ENCODE measurements at places on chromosomes 5 and 9.

DNA sequence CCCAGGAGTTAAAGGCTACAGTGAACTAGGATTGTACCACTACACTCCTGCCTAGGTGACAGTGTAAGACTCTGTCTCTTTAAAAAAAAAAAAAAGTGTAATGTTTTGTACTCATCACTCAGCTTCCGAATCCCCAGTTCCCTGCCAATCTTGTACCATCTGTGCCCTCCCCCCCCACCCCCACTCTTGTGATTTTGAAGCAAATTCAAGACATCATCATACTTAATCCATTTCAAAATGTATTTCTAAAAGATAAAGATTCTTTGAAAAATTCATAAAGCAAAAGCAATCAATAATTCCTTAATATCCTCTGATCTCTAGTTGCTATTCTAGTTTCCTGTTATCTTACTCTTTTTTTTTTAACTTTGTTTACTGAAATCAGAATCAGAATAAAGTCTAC is 34.9 kb upstream of the HMCN2 start:
- no peak for DNase-seq

GRCh38 chr5:26894719-26895263 is 143.6 kb downstream of the CDH9 start:
- DNase-seq, result no peak

DNA sequence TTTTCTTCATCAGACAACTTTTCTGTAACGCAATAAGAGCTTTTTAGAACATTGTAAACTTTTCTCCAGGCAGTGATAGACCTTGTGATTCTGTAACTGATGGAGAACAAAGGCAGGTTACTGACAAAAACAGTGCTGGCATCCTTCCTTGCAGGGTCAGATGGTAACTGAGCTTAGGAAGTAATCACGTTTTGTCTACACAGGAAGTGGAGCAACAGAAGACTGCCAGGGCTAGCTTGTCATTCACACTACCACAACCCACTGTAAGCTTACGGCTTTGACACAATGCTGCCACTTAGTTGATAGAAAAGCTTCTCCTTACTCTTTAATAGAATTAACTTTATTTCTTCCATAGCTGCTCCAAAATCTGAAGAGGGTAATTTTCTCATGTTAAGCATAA is 46.8 kb downstream of the FBN2 start:
- DNase-seq, result no peak

GRCh38 chr9:130426883-130427282 is 17.9 kb upstream of the ASS1 start:
- no peak for DNase-seq

DNA sequence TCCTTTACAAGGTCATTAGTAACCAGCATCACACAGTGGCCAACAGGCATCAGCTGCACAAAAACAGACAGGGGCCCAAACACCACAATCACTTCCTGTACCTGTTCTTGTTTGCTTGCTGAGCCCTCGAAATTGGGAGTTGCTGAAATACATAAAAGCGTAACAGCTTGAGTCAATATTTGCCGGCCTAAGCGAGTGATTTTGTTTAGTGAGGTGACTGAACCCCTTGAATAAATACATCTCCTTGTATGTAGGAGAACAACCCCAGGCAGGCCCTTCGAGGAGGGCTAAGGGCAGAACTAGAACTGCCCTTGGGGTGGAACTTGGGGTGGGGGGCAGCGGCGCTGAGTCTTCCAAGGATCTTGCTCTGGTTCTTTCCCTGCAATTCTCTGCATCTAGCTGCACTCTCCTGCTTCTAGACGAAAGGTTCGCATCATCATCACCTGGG is 502.5 kb downstream of the RASEF start:
- DNase-seq, result no peak

- no peak for DNase-seq
Measured at GRCh38 chr9:126860757-126861466, 473 bp downstream of the ZBTB34 start.

DNA sequence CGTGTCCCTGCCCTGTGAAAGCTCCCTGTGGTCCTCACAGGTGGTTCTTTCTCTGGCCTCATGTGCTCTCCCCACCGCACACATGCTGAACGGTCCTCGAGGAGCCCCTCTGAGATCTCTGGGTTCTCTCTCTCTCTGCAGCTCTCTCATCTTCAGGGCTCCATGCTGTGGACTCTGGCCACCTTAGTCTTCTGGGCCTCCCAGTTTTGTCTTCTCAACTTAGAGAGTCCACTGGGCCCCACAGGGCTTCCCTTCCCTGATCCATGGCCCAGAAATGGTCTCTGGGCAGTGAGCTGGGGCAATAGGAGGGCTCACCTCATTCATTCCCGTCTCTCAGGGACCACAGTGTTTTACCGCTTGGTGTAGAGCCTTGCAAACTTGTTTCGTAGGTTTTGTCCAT is 26.4 kb downstream of the FGD3 start:
- no peak for DNase-seq

GRCh38 chr9:37340961-37341360 is 81.5 kb upstream of the GRHPR start:
- DNase-seq, result no peak

DNA sequence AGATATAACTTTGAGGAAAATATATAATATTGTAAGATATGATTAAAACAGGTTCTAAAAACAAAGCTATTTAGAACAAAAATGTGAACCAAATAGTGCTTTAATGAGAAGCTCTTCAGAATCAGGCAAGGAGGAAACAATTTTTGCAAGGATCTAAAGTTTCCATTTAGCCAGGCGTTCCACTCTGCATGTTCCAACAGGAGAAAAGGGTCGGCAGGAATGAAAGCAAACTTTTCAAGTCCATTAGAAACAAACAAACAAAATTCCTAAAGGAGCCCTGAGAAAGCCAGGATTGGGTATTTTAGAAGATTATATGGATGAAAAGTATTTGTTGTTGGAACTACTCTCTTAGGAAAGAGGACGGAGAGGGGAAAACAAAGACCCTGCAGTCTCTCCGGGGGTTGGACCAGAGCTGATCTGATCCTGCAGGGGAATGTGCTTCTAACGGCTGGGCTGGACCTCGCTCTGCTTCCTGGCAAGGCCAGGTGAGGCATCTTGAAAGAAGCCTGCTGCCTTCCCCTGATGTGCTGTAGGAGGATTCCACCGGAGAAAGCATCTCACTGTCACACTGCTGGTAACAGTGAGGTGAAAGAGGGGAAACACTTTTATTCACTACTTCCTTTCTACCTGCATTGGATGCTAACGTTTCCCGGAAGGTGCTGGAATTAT is 94.6 kb downstream of the PRRT1B start:
- DNase-seq, result no peak

DNA sequence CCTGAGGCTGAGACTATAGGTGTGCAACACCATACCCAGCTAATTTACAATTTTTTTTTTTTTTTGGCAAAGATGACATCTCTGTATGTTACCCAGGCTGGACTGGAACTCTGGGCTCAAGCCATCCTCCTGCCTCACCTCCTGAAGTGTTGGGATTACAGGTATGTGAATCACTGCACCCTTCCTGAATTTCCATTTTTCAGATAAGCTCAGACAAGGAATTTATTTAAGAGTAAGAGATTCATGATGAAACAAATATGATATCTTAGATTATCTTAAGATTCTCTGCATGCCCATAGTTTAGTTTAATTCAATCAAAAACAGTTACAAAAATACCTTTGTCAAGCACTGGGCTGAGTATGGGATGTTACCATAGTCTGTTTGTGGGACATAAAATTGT is 128.4 kb upstream of the BASP1 start:
- no peak for DNase-seq

GRCh38 chr9:133709015-133709611 is 29.0 kb downstream of the SARDH start:
- DNase-seq, result no peak

- no peak for DNase-seq
Measured at GRCh38 chr5:132224716-132225115, 2.9 kb downstream of the P4HA2 start.

DNA sequence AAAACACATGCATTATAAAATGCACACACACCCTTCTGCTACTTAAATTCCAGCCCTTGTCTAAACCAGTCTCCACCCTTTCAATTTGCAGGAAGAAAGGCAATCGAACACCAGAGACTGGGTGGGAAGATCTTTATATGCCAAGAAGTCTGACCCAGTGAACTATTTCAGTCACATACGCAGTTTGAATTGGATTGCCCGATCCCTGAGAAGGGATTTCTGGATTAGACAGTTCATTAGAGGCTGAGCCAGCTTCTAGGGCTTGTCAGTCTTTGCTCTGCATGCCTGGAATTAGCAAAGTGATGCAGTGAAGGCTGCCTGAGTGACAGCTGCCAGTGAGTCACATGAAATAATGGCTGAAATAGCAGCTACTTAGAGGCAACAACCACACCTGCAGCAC is 159.9 kb downstream of the PPP2R2B start:
- DNase-seq, result no peak

GRCh38 chr9:126502417-126503332 is 111.1 kb upstream of the LMX1B start:
- no peak for DNase-seq

- DNase-seq, result no peak
Measured at GRCh38 chr9:31394015-31394473, 990.4 kb upstream of the ACO1 start.

GRCh38 chr9:78921341-78921740 is 624.4 kb downstream of the PSAT1 start:
- no peak for DNase-seq

DNA sequence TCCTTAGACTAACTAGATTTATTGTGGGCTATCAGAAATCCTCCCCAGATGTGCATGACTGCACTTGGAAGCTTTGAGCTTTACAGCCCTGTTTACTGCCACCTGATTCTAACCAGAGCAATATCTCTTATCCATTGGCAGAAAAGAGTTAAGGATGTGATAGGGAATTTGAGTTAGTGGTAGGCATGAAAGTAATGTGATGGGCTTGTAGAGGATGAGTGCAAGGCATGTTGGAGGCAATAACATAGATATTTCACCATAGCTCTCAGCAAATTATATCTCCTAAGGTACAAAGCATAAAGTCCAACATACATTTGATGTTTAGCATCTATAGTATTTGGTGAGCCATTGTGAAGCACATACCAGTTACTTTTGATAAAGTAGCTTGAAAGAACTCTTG is 103.8 kb downstream of the INVS start:
- no peak for DNase-seq

- DNase-seq, result no peak
Measured at GRCh38 chr5:178386336-178386931, 153.8 kb upstream of the PHYKPL start.

- no peak for DNase-seq
Measured at GRCh38 chr5:143717400-143717799, 94.6 kb upstream of the HMHB1 start.

- DNase-seq, result no peak
Measured at GRCh38 chr5:94442991-94443390, 175.4 kb downstream of the KIAA0825 start.

GRCh38 chr9:89886281-89886700 is 281.5 kb downstream of the GADD45G start:
- no peak for DNase-seq

- DNase-seq, result no peak
Measured at GRCh38 chr5:145780982-145781381, 54.2 kb downstream of the PRELID2 start.

- DNase-seq, result no peak
Measured at GRCh38 chr9:111399772-111400563, 69.9 kb upstream of the OR2K2 start.

DNA sequence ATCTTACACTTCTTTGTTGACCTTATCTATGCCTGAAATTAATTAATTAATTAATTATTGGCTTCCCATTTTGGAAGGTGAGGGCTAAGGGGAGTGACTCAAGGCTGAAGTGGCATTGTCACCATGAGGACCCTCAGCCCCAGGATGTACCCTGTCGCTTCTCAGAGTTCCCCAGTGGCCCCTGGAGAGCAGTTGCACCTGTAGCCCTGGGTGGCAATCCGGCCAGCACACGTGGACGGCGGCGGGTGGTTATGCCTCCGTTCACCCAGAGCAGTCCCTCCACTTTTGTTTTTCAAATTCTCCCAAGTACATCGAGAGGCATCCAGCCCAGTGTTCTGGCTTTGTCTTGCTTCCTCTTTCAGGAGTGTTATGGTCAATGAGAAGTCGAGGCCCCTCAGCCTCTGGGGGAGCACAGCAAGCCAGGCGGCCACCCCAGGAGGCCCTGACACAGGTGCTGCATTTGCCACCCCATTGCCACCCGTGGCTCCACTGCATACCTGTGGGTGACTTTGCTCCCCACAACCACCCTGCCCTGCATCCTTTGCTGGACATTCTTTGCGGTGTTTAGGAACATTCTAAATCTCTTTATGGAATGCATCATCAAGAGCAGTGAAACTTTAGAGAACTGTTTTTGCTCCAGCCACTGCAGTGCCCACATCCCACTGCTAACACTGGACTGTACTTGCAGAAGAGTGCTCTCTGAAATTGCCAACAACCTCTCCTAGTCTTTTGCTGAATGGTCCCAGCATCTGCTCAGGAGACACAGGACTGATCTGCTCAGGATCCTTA is 11.5 kb upstream of the IRX2 start:
- no peak for DNase-seq

- DNase-seq, result no peak
Measured at GRCh38 chr9:112162621-112163413, 12.3 kb downstream of the SUSD1 start.

- no peak for DNase-seq
Measured at GRCh38 chr9:114083666-114084065, 5.6 kb upstream of the AMBP start.

DNA sequence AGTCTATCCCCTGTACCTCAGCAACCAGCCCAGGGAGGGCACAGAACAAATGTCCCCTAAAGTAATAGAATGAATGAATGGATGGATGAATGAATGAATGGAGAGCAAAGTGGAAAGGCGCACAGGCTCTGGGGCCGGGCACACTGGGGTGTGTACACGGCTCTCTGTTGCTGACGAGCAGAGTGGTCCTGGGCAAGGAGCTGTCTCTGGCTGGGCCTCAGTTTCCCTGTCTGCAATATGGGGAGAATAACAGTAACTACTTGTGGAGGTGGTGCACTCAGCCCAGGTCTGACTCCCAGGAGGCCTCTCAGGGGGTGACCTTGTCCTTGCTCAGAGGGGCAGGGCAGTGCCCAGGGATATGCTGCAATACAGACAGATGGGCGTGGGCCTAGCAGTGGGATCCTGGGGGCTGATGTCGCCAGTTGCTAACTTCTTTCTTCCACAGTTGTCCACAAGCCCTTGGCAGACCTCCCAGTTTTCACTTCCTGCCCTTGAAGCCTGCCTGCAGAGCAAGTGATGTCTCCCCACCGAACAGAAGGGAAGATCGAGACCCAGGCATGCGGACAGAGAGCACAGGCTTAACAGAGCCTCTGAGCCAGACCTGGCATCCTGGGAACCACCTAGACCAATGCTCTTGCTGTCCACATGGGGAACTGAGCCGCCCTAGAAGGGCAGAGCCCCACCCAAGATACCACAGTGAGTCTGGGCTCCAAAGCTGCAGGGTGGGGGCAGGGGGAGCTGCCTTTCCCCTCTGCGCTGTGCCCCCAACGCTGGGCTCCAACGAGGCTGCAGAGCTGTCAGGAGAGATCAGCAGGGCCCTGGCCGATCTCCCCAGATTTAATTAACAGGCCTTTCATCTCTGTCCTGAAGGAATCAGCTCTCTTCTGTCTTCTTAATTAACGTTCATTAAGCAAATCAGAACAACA is 13.6 kb upstream of the LAMC3 start:
- no peak for DNase-seq

- no peak for DNase-seq
Measured at GRCh38 chr5:84725946-84726570, 341.4 kb upstream of the EDIL3 start.

Data from activated T-helper 9 cell treated with anti-CD3 and anti-CD28 coated beads, Interleukin-2, amount 50 U/mL, for 16 hours (primary cell).